Activated T-helper 1 cell treated with anti-CD3 and anti-CD28 coated beads, Interleukin-12 subunit alpha, Interleukin-12 subunit beta, Interleukin-2, Interleukin-4 antibody, amounts not matched to agents 30 ng/mL and 10 ng/mL and 1 ng/mL, durations not matched to agents 14 hours and 24 hours and 36 hours (primary cell): ENCODE measurements at places on chromosomes 12 and 14.

DNA sequence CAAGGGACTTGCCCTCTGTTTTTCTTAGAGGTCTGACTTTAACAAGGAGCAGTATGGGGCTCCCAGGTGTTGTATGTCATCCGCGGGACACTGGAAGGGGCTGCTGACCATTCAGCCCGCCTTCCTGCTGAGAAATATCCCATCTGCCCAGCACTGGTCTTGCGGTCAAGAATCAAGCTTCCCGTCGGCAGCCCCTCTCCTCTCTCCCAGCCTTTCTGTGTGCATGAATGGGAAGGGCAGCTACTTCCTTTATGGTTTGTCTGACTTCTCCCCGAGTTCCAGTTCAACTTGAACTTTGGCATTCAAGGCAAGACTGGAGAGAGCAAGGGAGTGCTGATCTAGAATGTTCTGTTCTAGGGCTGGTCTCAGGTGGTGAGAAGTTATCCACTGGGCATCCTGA, 51.5 kb downstream of the PSMA6 start:
- no peak for DNase-seq

DNA sequence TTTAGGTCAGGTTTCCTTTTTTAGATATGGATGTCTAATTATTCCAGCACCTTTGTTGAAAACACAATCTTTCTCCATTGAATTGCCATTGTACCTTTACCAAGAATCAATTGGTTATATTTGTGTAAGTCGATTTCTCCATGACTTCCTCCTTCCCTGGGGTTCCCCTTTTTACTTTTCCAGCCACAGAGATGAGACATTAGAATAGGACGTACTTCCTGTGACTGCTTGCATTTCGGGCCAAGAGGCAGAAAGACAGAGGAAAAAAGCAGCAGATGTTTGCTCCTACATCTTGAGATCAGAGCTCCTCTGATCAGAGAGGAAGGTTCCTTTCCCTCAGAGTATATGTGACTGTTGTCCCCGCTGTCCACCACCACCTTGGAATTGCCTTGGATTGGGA, 453.7 kb upstream of the RGS6 start:
- DNase-seq = no peak

DNA sequence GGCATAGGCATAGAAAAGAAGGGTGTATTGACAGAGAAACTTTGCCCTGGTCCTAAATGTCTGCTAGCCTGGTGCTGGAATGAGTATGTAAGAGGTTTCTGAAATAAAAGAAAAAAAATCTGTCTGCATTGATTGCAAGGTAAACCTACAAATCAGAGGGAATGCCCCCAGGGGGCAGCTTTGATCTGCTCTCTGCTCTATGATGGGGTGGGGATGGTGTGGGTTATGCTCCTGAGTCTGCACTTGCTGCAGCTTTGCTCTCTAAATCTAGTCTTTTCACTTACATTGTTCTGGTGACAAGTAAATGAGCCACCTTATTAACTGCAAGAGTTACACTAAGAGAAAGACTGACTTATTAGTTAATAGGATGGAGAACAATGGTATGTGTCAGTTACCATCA, 468.4 kb upstream of the STXBP6 start:
- no peak for DNase-seq

DNA sequence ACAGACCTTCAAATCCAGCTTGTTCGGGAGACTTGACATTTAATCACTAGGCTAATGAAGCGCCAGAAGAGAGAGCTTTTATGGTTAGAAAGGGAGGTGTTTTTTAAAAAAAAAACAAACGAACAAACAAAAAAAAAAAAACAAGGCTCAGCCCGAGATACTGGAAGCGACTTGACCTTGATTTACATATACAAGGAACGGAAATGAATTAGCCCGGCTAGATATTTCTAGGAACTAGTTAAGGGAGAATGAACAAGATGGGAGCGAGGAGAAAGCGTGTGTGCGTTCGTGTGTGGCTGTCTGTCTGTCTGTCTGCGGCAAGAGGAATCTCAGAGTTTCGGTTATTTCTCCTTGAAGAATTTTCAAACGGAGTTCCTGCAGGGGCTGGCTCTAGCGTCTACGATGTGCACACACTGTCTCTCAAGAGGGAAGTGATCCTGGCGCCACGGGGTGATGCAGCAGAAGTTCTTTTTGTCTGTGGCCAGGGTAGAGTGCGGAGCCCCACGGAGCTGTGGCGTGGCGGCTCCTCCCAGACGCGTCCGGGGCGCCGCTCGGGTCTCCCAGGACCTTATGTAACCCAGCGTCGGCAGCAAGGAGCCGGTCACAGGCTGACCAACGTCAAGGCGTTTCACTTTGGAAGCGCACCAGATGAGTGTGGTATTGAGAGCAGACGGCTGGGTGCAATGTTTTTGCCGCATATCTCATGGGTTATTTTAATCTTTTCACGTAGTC, 18.8 kb downstream of the SOCS2 start:
- no peak for DNase-seq

DNA sequence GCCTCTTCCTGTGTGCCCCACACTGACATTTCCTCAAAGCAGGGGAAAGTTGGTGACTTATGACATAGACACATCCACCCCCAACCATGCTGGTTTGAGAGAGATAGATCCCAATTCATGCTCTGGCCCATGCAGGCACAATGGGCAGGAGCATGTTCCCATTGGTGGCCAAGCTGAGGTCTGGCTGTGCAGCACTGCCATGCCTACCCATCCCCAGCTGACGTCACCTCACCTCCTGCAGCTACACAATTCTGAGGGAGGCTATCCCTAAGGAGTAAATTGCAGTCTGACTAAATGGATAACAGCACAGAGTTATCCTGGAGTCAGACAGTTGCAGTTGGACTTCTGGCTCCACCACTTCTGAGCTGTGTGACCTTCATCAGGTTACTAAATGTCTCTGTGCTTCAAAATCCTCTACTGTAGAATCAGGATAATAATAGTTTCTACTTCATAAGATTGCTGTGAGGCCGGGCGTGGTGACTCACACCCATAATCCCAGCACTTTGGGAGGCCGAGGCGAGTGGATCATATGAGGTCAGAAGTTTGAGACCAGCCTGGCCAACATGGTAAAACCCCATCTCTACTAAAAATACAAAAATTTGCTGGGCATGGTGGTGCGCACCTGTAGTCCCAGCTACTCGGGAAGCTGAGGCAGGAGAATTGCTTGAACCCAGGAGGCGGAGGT, 323.9 kb downstream of the BCL11B start:
- no peak for DNase-seq
